ENCODE measurements at places on chromosomes 13 and 19.

- DNase-seq: no peak
Measured at GRCh38 chr13:30148171-30148754, 159.1 kb downstream of the KATNAL1 start.

DNA sequence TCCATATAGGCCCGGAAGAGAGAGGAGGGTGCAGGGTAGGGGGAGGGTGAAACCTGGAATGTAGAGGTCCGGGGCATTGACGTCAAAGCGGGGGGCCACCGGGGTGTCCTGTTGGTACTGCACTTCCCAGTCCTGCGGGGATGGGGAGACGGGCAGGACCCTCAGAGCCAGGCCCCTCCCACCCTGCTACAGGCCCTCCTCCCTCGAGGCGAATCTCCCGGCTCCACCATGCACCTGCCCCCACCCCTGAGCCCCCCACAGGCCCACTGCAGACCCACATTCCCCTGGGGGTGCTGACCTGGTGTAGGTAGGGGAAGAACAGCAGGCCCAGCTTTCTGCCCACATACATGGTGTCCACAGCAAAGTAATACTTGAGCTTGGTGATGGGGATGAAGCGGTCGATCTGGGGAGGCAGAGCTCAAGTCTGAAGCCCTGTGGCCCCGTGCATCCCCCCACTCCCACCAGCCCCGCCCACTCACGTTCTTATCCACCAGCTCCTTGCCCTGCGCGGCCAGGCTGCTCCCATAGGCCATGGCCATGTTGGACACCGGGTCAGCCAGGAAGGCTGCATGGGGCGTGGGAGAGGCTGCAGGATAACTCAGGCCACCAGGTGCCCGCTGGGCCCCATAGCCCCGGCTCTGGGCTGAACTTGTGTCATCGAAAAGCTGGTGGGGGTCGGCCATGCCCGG is 5.0 kb downstream of the C19orf33 start:
- DNase-seq: no peak

GRCh38 chr19:8393871-8394250 is 3.7 kb downstream of the RAB11B start:
- peak; percentile 97 for DNase-seq

DNA sequence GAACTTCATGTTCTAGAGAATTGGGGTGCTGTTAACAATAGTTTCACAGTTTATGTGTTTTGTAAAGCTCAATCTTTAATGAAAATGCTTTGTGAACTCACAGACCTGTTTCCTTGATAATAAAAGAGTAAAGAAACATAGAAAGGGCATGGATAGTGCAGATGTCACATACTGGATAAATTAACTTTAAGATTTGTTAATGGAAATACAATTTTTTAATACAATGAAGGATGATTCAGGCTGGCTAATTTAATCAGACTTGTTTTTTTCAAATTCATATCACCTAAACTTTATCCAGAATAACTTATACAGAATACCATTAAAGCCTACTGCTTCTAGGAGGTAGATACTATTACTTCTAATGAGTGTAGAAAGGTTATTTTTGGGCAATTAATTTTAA is 1033.5 kb upstream of the SLC10A2 start:
- no peak for DNase-seq

GRCh38 chr13:98239162-98240076 is 62.4 kb upstream of the RNF113B start:
- DNase-seq: no peak

- DNase-seq: no peak
Measured at GRCh38 chr13:99991013-99991827, 9.6 kb downstream of the ZIC2 start.

DNA sequence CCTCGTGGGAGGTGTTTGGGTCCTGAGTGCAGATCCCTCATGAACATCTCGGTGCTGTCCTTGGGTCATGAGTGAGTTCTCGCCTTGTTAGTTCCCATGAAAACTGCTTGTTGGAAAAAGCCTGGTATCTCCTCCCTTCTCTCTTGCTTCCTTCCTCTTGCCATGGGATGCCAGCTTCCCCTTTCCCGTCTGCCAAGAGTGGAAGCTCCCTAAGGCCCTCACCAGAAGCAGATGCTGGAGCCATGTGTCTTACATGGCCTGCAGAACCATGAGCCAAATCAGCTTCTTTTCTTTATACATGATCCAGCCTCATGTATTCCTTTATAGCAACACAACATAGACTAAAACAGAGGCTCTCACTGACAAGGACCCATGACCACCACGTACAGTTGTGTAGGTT is 8.2 kb downstream of the ADGRE2 start:
- DNase-seq: no peak

DNA sequence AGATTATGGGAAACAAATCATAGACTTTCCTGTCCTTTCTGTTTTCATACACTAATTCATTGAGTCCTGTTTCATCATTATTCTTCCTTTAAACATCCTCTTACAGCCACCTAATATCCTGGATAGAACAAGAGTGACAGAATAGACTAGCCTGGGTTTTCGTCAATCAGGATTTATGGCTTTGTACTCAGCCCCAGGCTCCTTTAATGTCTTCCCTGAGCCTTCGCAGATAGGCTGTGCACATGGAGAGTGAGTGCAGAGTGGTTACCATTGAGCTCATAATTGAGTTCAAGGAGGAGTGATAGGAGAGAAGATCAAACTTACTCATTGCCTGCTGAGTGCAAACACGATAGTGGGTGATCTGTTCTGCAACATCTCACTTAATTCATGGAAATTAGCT is 304.9 kb downstream of the TDRD3 start:
- DNase-seq: no peak

DNA sequence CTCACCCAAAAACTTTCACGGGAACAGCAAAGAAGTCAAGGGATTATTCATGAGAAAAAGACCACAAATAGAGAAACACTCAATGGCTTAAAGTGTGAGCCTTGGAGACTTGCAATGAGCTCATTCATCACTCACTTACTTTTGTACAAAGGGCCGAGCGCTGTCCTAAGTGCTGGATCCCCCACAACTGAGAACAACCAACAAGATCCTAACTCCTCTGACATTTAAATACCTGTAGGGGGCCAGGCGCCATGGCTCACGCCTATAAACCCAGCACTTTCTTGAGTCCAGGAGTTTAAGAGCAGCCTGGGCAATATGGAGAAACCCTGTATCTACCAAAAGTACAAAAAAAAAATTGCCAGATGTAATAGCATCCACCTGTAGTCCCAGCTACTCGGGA is 29.4 kb upstream of the ZNF507 start:
- DNase-seq: no peak

GRCh38 chr13:44093607-44094564 is 214.2 kb downstream of the LACC1 start:
- DNase-seq: peak; percentile 77

- DNase-seq: no peak
Measured at GRCh38 chr13:43274881-43275280, 251.5 kb downstream of the DNAJC15 start.

- no peak for DNase-seq
Measured at GRCh38 chr19:49102303-49102702, 11.9 kb upstream of the LIN7B start.

- DNase-seq: peak; percentile 95
Measured at GRCh38 chr19:48660852-48661710, 11.7 kb downstream of the NTN5 start.

DNA sequence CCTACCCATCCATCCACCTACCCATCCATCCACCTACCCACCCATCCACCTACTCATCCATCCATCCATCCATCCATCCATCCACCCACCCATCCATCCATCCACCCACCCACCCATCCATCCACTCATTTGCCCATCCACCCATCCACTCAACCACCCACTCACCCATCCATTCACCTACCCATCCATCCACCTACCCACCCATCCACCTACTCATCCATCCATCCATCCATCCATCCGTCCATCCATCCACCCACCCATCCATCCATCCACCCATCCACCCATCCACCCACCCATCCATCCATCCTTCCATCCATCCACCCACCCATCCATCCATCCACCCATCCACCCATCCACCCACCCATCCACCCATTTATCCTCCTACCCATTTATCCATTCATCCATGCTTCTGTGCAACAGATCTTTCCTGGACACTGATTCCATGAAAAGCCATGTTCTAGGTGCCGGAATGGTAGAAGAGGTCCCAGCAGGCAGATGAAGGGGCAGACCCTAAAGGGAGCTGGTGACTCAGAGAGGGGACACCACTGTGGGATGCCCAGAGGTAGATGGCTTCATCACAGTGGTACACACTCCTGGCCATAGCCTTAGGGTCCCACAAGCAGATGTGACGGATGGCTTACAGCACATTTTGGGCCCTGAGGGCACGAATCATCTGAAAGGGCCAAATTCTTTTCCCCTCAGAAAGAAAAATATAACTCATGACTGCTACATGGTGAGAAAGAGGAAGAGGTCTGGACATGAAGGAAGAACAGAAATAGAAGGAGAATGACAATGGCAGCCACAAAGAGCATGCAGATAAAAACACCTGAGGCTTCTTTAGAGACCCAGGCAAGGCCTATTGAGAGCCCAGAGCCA is 76.0 kb downstream of the KCTD15 start:
- no peak for DNase-seq

GRCh38 chr13:98476538-98476966 is 100.4 kb downstream of the STK24 start:
- no peak for DNase-seq

- no peak for DNase-seq
Measured at GRCh38 chr19:45577111-45577905, 7.3 kb downstream of the OPA3 start.

- no peak for DNase-seq
Measured at GRCh38 chr13:112684071-112684845, 5.6 kb upstream of the ATP11A start.

- no peak for DNase-seq
Measured at GRCh38 chr13:91292630-91293221, 54.8 kb upstream of the MIR17HG start.

- no peak for DNase-seq
Measured at GRCh38 chr19:19610376-19611202, 7.9 kb downstream of the PBX4 start.

- no peak for DNase-seq
Measured at GRCh38 chr13:72025836-72026235, 158.8 kb upstream of the DACH1 start.

- DNase-seq: no peak
Measured at GRCh38 chr13:88623150-88623549, 952.0 kb downstream of the SLITRK5 start.

- DNase-seq: no peak
Measured at GRCh38 chr19:35488677-35489076, 1.6 kb downstream of the KRTDAP start.
